ENCODE measurements at places on chromosomes 7 and 10.

- DNase-seq, result no peak
Observed at GRCh38 chr10:121831777-121832176, 96.1 kb downstream of the ATE1 start.

DNA sequence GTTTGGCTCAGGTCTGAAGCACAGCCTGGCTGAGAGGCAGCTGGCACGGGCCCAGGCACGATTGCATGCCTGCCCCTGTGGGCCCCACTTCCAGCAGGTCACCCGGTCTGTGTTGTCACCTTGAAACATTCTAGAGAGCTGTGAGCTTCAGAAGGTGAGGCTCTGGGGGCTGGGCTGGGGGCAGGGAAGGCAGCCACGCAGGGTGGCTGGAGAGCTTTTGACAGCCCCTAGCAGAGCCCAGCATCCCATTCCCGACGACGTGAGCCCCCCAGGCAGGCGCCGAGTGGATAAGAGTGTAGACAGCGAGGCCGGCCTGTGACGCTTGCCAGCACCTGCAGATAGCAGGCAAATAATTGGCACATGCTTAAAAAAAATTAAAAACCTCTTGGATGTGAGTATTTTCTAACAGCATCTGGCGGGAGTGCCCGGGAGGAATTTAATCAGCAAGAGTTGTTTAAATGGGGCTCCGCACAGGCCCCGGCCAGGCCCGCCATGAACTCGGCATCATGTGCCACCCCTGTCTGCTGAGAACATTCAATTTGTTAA, 212.0 kb upstream of the TBX20 start:
- DNase-seq, result no peak

GRCh38 chr7:144759653-144760052, 76.2 kb downstream of the TPK1 start:
- DNase-seq, result no peak

DNA sequence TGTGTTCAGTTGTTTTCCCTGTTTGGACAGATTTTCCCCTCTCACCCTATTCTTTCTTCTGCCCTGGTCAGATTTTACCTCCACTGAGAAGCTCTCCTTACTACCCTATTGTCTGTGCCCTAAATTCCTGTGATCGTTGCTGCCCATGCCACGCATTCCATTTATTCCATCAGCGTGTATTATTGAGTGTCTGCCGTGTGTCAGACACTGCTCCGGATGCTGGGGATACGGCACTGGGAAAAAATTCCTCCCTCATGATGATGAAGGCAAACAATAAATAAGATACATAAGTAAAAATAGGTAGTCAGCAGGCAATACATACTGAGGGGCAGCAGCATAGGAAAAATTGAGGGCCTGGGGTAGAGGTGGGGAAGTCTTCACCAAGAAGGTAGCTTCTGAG, 86.8 kb downstream of the FANK1 start:
- no peak for DNase-seq

DNA sequence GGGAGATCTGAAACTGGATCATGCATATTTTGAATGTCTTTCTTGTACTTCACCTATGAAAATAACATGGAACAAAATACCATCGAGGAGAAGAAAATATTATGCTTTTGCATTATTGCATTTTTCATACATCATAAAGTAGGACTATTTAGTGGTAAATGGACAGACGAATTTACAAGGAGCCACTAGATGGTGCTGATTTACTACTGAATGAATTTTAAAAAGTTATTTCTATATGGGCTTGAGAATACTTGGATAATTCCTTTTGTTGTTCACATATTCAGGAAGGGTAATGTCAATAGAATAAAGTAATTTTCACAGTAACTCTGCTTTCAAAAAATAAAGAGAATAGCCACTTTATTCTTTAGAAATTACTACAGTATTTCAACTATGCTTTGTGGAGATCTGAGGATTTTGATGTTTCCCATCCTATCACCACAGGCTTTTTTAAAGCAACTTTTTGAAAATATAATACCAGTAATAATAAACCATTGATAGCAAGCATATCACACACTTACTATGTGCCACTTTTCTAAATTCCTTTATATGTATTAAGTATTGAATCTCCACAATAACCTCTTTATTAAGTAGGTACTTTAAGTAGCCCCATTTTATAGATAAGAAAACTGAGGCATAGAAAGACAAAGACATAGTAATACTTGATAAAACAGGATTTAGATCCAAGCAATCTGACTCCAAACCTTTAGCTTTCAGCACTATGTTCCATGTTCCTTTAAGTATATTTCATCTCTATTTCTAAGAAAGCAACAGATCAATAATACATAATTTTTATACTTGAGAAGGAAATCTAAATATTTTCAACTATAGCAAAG, 38.6 kb downstream of the NEBL start:
- DNase-seq, result no peak

GRCh38 chr10:93250010-93250409, 176.3 kb downstream of the CYP26A1 start:
- no peak for DNase-seq

DNA sequence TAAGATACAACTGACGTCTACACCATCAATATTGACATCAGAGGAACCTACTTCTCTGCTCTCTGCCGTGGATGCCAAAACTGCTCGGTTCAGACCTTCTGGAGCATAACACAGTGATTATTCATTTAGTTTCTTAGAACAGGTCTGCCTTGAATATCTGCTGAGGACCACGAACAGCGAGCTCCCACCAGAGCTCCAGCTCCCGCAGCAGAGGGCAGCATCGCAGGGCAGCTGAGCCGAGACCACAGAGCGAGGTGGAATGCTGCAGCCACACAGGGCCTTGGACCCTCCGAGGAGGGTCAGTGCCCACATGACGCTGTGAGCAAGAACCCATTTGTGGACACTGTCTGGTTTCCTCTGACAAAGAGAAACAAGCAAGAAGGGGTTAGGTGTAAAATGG, 6.8 kb downstream of the VIPR2 start:
- DNase-seq, result no peak

GRCh38 chr10:4285121-4285520, 500.1 kb upstream of the KLF6 start:
- no peak for DNase-seq

- DNase-seq, result no peak
Observed at GRCh38 chr10:69459893-69460575, 8.8 kb downstream of the TSPAN15 start.

DNA sequence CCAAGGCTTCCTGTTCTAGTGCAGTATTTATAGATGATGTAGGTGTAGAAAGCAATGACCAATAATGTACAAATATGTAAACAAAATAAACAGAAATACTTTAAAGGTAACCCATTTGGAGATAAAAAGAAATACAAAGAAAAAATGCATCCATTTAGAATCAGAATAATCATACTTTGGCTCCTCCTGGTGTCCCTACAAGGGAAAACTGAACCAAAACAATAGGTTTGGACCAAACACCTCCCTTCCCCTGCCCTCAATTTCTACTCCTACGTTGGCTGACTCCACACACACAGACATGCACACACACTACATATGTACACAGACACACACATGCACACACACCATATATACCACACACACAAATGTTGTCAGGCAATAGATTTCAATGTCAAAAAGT, 36.0 kb downstream of the C10orf143 start:
- DNase-seq, result no peak

- DNase-seq, result no peak
Observed at GRCh38 chr10:119395280-119396007, 147.1 kb downstream of the RGS10 start.

DNA sequence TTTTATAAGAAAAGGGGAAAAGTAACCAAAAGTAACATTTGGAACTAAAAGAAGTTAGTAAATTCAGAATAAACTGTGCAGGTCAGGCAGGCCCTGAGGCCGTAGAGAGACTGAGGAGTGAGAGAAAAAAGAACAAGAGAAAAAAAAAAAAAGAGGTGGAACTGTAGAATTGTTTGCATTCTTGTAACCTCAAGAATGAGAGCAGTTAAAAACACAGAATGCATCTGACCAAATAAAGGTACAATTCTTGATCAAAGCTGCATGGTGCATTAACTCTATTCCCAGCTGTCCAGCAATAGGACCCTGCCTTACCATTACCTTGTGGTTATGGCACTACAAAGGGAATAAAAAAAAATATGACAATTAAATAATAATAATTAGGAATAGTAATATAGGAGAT, 170.1 kb upstream of the SEMA3A start:
- no peak for DNase-seq

DNA sequence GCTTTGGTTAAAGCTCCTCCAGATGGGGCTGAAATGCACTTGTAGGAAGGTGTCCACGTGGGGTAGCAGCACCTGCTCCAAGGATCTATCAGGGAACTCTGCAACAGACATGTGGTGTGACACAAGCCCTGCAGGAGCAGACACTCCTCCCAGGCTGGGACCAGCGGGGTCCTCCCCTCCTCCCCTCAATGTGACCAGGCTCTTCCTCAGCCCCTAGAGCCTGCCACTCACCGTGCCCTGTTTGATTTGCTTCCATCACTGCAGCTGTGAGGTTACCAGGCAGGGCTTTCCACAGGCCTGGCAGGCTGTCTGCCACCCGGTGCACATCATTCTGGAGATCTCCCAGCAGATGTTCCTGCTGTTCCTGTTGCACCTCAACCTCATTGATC, 13.4 kb downstream of the MMRN2 start:
- DNase-seq, result no peak

GRCh38 chr10:15491856-15492642, 121.0 kb upstream of the FAM171A1 start:
- DNase-seq, result no peak

DNA sequence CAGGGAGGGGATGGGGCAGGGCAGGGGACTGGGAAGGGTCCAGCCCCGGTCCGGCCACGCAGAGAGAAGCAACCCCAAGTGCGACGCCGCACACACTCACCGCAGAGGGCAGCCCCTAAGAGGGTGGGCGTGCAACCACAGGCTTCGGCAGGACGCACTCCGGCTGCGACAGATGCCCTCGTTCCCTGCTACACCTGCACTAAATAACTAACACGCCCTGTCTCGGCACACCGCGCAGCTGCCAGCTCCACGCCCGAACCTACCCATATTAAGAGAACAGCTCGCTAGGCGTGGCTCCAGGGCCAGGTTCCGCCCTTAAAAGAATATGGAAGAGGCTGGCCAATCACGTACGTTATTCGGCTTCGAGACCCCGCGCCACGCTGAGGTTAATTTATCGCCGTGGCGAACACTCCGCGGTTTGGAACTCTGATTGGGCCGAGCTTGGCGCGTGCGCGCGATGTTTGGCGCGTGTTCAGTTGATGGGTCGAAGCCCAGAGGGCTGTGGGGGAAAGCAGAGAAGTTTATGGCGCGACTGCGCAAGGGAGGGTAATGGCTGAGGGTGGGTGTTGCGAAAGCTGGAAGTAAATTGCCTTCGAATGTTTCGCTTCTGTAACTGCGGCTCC, 91.1 kb downstream of the OR13A1 start:
- DNase-seq, result no peak

DNA sequence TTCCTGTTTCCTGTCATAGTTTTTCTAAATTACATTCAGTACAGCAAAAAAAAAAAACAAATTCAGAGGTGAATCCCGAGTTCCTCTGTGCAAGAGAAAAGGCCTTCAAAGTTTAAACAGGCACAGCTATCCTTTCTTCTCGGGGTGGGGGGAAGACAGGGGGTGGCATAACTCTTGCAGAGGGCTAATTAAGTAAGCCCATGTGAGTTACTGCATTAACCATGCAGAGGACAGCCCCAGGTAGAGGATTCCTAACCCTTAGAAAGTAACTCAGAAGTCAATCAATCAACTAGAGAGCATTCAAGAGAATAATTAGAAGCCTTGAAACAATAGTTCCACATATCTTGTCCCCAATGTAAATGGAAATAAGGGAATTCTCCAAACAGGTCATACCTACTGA, 170.9 kb downstream of the CSTF2T start:
- no peak for DNase-seq

GRCh38 chr10:82399850-82400249, 524.9 kb downstream of the NRG3 start:
- no peak for DNase-seq

GRCh38 chr7:46764100-46764936, 817.6 kb downstream of the TNS3 start:
- DNase-seq, result no peak

DNA sequence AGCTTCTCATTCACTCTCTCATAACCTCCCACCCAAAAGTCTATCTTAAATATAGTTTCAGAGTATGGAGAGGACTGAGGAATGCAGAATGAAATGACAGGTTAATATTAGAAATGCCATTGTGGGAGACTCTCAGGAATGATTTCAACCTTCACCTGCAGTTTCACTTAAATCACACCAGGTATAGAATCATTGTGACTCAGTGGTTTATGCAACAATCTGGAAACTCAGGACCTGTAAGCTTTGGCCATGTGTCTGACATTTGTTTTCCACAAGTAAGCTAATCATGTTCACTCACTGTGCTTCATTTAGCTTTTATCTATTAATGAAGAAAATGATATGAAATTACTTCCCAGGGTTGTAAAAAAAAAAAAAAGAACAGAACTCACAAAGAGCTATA, 8.7 kb upstream of the PTPN12 start:
- DNase-seq, result no peak

- no peak for DNase-seq
Observed at GRCh38 chr7:97179454-97180104, 62.1 kb downstream of the SDHAF3 start.

DNA sequence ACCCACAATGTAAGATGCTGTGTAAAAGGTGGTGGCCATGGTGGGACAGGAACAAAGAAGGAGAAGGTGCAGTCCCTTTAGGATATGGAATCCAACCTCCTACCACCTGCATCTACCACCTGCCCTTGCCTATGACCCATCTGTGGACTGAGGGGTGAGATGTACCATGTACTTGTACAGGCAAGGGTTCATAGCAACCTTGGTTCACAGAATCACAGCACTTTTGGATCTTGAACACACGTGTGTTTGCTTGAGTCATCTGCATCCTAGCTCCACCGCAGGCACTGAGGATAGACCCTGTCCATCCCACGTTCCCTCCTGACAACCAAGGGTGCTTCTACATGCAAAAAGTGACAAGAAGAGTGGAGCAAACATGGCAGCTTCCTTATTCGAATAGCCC, 162.3 kb downstream of the GFRA1 start:
- DNase-seq, result no peak

DNA sequence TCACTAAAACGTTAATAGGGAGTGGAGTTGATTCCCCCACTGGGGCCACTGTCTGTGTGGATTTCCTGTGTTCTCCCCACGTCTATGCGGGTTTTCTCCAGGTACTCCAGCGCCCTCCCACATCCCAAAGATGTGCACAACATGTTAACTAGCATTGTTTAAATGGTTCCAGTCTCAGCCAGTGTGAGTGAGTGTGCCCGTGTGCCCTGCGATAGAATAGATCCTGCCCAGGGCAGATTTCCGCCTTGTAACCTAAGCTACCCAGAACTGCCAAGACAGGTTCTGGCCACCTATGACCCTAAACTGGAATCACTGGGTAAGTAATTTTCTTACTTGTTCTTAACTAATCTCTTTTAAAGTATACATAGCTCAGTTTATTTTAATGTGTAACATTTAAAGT, 58.5 kb downstream of the CCDC6 start:
- no peak for DNase-seq

- no peak for DNase-seq
Observed at GRCh38 chr7:40135317-40135610, 459 bp downstream of the SUGCT start.

GRCh38 chr10:80104066-80104926, 25.8 kb downstream of the TMEM254 start:
- DNase-seq, result no peak

Measured in effector memory CD4-positive, alpha-beta T cell (primary cell).